Calu3 (cell line): ENCODE measurements at places on chromosomes 2 and 18.

- DNase-seq = no peak
Observed at GRCh38 chr18:61093965-61094364, 239.3 kb upstream of the CDH20 start.

- peak; percentile 40 for DNase-seq
Observed at GRCh38 chr18:25561918-25562317, 210.0 kb upstream of the ZNF521 start.

DNA sequence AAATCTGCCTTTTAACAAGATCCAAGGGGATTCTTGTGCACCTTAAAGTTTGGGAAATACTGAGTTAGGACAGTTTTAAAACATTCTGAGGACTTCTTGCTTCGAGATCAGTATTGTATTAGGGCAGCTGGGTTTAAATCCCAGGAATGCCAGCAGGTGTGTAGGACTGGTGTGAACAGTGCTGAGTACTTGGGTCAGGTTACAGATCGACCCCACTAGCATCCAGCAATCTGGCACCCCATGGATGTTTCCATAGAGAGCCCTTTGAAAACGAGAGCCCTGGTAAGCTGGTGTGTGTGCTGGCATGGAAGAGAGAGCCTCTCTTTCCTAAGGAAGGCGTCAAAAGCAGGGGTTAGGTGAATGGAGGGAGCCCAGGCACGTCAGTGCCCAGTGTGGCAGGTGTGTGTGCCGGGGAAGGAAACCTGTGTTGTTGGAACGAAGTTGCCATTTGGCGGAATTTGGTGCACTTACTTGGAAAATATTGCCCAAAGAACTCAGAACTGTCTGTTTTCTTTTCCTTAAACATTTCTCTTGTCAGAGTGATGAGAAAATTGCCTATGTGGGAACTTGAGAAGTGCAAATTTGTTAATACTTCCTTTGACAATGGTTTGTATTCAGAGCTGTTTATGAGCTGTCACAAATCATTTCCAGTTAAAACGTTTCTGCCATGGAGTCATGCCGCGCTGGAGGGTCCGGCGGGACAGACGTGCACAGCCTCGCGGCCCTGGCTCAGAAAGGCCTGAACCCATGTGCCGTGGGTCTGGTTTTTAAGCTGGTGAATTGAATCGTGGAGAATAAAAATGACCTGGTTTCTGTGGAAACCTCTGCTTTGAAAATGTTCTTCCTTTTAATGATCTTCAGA, 38.1 kb downstream of the LDLRAD4 start:
- DNase-seq = no peak

- no peak for DNase-seq
Observed at GRCh38 chr2:55361465-55362189, 58.0 kb downstream of the CCDC88A start.

- DNase-seq = no peak
Observed at GRCh38 chr2:141967980-141968379, 162.8 kb downstream of the LRP1B start.

- DNase-seq = no peak
Observed at GRCh38 chr2:43238176-43238575, 11.8 kb upstream of the ZFP36L2 start.

GRCh38 chr2:216189410-216189809, 80.3 kb downstream of the XRCC5 start:
- no peak for DNase-seq

DNA sequence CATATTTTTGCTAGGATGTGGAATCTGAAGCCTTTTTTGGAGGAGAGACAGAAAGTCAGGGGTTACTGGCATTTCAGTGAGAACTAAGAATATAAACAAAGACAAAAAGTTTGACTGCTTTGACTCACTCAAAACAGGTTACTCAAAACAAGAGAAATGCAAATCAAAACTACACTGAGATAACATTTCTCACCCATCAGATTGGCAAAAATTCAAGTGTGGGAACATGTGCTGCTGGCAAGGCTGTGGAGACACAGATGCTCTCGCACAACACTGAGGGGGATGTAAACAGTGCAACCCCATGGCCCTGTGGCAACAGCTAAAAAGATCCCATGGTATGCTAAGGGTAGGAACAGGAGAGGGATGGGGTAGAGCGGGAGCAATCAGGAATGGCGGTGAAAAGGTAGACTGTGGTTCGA, 86.6 kb downstream of the DTNB start:
- DNase-seq = no peak

DNA sequence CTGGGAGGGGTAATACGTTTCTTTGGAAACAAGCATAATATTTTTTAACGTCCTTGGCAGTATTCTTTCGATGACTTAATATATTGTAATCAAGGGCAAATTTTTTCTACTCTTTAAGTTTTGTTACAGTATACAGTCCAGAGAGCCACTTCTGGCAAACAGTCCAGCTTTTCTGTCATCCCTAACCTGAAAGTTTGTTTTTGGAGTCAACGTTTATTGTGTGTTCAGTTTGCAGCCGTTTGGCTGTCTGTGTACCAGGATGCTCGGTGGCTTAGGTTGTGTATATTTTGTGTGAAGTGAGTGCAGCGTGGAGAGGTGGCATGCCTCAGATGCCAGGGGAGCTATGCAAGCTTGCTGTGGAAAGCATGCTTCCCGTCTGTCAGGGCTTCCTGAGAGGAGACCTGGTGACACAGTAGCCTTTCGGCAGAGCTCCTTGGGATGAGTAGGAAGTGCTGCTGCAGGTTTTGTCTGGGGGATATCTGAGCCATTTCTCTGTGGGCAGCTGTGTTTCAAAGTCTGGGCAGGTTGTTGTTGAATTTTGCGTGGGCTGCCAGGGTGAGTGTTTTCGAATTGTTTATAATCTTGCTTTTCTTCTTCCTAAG, 14.7 kb downstream of the MAP3K20 start:
- DNase-seq = no peak

GRCh38 chr18:59197636-59198035, 22.3 kb upstream of the GRP start:
- DNase-seq = no peak

- no peak for DNase-seq
Observed at GRCh38 chr2:133204421-133204820, 363.8 kb downstream of the NCKAP5 start.

- no peak for DNase-seq
Observed at GRCh38 chr2:188207554-188207953, 84.1 kb upstream of the GULP1 start.

DNA sequence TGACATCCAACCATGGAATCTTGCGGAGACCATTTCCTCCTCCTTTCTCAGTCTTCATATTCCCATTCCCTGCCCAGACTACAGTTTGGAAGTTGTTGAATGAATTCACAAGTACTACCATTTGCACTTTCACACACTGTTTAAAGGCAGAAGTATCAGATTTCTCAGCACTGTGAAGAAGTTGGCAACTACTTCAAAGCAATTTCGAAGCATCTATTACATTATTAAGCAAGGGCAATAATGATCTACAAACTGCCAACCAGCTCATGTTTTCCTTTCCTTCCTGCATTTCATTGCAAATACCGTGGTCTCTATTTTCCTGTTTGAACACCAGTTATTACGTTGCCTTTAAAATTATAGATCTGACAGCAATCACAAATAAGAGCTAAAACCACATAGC, 105.5 kb downstream of the IRS1 start:
- no peak for DNase-seq

GRCh38 chr2:129799036-129799958, 180.2 kb upstream of the RAB6C start:
- DNase-seq = no peak

DNA sequence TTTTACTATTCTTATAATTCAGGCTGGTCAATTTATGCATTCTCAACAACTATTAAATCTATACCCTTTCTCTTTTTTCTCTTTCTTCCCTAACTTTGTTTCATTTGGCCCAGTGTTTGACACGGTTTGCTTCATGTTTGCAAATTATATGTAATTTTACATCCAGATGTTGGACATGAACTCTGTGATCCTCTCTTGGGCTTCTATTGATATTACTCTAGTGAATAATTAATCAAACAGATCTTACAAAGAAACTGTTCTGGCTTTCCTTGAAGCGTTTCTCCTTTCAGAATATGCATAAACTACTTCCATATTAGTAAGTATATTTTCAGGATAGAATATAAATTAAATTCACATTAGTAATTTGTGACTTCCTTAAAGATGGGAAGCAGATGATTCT, 225.1 kb upstream of the TMEFF2 start:
- no peak for DNase-seq

DNA sequence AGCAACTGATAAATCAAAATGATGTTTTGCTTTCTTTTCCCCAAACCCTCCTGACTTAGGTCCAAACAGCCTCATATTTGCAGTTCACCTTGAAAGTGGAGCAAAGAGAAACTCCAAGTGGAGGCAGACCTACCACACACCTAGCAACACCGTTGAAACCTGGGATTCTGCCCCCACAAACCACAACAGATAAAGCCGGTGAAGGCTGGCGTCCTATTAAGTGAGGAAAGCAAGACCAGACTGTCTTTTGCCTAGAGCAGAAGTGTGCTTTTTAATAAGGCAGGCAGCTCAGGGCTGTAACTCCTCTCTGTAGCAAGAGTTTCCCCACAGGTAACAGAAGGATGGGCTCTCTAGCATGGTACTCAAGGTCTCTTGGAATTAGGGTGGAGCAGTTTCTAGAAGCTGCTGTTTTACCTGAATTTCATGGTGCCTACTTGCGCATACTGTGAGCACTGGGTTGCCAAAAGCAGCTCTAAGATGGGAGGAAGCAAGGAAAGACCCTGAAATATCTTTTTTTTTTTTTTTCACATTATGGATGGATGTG, 336.9 kb downstream of the BCL11A start:
- no peak for DNase-seq

DNA sequence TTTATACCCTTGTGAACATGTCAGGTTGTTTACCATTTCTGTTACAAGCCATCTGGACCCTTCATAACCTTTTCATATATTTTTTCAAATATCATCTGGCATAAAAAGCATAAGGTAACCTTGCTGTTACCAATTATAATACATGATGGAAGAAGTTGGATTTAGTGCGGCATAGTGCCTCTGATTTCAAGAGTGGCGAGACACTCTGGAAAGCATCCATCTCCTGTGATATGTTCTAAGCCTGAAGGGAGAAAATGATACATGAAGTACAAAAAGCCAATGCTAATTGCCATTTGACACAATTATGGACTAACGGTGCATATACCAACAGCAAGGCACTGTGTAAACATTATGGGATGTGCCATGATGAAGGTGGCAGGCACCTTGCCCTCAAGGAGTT, 75.1 kb downstream of the DCC start:
- DNase-seq = no peak

DNA sequence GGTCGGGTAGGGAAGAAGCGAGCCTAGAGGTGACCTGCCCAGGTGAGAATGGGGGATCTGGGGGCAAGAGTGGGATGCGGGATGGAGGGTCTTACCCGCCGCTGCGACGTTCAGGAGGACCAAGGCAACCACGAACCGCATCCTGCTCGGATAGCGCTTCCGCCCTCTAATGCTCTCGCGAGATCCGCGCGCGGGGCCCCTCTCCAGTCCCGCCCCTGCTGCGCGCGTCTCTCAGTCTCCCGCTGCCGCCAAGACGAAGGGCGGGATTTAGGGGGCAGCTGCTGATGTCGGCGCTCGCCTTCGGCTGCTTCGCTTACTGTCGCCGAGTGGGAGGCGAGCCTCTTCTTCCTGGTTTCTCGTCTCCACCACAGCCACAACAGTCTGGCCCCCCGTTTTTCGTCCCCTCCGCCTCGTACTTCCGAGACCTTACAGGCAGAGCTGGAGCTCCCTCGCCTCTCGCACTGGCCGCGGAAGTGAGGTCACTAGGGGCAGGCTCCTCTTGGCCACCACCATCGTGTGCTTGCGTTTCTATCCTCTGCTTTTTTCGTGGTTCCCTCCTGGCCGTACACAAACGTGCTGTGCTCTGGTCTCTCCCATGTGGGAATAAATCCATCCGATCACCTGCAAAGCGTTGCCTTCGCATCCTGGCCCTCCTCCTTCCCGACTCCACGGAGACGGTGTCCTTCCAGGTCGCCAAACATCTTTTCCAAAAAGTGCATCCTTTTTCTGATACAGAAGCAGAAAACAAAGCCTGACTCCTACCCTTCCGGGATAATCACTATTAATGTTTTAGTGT, at the start of gene TGOLN2:
Gene TGOLN2, minus strand, starts transcription at position 168 of the 796 bp plus-strand sequence. Its CDS starts 27 bp downstream, at position 141.
- peak; percentile 92 for DNase-seq

DNA sequence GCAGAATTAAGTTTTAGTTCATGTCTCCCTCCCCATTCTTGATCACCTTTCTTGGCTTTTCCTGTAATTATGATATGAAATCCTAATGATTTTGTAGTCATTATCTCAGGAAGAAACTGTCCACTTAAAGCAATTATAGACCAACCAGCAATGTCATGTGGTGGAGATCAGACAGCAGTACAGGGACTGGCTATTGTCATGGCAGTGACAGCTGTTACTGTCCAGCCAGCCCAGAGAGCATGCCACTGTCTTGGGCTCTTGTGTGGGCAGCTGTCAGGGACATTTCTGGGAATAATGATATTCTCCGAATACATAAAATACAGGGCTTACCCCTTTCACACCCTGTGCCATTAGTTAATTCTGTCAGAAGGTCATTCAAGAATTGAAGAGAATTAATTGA, 355.3 kb upstream of the RAB12 start:
- DNase-seq = no peak

- DNase-seq = no peak
Observed at GRCh38 chr2:174561283-174561971, 36.2 kb downstream of the WIPF1 start.

- DNase-seq = no peak
Observed at GRCh38 chr18:11497585-11497984, 111.8 kb upstream of the SLC35G4 start.

DNA sequence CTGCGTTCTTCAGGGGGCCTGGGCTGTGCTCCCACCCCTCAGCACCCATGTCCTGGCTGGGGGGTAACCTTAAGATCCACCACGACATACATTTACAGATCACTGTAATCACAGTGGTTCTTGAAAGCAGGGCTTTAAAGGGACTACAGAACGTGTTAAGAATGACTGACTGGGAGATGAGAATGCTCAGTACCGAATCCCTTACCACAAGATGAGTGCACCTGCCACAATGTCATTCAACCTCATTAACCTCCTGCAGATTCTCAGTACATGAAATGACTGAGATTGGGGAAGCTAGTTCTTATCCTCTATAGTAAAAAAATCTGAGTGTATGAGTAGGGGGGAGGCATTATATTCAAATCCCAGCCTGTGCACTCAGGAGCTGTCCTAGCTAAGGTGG, 10.5 kb upstream of the PIEZO2 start:
- no peak for DNase-seq

DNA sequence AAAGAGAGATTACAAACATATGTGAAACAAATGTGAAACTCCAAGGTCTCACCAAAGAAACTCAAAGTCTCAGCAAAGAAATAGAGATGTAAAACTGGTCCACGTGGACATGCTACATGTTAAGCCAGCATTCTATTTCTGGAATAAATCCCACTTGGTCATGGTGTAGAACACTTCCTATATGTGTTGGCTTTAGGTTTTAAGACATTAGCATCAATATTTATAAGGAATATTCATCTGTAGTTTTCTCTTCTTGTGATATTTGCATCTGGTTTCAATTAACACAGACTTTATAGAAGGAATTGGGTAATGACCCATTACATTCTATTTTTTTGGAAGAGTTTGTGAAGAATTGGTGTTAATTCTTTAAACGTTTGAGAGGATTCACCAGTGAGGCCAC, 133.1 kb downstream of the COPS8 start:
- DNase-seq = no peak

DNA sequence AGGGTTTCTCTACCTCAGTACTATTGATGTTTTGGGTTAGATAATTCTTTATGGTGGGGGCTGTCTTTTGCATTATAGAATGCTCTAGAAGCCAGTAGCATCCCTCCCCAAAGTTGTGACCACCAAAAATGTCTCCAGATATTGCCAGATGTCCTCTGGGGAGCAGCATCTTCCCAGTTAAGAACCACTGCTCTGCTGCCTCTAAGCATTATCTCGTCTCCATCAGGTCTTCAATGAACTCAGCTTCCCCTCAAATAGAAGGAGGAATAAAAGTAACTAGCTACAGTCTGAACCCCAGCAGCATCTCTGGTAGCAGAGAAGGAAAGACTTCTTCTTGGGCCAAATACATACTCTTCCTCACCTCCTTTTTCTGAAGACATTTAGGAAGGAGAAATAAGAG, 244.1 kb downstream of the AGPS start:
- DNase-seq = no peak
